Occipital lobe (tissue), 3 donors: ENCODE measurements at places on chromosomes 2 and 18.

DNA sequence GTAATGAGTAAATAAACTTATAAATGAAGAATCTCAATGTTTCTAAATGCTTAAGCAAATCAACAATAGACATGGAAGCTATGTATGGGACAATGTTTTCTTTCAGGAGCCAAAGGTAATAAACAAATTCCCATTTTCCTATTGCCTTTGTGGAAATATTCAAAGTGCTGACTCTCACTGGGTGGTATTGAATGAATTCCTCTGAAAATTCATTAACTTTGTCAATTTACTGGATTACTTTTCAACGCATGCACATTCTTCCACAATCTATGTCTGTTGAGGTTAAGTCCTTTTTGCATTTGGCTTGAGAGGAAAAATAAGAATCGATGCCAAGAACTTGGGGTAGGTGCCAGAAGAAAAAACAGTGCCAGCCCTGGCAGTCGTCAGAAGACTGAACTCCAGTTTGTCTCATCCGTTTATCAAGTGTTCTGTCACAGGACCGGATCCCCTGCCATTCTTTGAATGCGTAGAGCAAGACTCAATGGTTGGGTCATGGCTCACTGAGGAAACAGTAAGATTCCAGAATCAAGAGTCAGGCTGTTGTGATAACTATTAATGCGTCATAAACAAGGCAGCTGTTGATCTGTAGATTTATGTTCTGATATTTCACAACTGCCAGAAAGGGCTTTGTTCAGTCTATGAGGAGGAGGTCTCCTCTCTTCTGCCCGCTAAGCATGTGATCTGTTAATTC is 133.3 kb downstream of the GFPT1 start:
- no peak for DNase-seq

DNA sequence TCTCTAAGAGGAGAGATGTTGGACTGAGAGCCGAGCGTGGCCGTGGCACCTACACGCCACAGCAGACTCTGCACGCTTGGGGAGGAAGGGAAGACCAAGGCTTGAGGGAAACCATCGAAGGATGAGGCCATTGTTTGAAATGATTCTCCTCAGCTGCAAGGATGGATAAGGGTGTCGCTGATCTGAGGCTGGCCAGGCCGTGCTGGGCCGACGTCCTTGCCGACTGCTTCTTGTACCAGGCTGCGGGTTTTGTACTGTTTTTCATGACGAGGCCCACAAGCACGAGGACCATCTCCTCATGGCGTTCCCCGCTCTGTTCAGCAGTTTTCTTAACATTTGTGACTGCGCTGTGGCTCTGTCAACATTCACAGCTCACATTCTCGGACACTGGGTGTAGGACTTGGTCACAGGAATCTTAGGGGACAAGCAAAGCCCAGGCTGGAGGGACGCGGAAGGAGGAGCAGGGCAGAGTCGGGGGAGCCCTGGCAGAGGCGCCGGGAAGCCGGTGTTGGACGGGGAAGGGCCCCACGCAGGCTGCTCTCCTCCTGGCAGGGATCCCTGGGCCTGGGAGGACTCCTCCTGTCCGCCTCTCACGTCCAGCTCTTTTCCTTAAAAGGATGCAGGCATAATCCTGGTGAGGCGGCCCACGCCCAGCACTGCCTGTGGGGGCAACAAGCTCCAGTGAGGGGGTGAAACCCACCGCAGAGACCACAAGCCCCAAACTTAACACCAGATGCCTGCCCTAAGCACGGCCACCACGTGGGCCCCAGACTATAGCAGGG is 259.0 kb upstream of the SALL3 start:
- no peak for DNase-seq

- DNase-seq, result no peak
Observed at GRCh38 chr18:21743166-21743832, 2.7 kb downstream of the MIB1 start.

DNA sequence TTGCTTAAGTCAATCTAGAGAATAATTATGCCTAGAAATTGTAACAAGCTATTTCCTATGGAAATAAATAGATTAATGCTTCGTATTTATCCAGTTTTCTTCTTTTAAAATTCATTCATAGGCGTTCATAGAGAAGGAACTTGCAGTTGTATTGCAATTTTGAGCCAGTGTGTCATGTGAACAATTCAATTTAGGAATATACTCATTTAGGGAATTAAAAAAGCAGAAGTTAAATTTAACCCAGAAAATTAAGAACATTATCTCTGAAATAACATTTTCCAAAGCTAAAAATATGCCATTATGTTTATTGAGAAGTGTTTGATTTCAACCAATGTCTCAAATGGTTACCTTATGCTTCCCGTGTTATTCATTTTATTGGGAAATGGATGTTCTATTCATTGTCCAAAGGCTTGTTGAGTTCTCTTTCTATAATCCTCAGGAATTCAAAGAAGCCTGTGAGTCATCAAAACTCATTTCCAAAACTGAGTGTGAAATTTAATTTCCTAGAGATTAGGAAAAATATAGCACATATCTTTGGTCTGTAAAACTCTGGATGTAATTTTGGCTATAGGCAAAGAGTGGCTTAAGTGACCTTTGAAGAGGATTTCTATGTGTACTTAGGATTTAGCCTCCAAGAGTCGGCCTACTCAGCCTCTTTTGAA is 99.7 kb downstream of the SLC8A1 start:
- no peak for DNase-seq
